Fibroblast of upper back skin (primary cell): ENCODE measurements at places on chromosomes 7 and 10.

GRCh38 chr10:124576526-124577420 lies 115.2 kb downstream of the LHPP start:
- DNase-seq, result no peak

DNA sequence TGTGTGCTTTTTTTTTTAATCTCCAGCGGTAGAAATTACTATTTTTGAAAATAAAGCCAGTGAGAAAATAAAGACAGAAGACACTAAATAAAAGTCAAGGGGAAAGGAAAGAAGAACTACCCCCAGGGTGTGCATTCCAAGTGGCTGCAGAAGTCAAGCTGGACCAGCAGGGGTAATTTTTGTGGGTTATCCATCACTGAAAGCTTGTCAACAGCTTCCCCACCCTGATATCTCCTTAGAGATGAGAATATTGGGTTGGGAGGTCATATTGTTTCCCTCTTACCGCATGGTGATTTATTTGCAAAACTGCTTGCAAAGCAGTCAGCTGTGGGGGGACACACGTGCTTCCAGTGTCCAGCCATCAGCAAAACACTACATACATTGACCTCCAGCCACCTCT lies 46.4 kb downstream of the FAM107B start:
- DNase-seq, result peak; percentile 27

DNA sequence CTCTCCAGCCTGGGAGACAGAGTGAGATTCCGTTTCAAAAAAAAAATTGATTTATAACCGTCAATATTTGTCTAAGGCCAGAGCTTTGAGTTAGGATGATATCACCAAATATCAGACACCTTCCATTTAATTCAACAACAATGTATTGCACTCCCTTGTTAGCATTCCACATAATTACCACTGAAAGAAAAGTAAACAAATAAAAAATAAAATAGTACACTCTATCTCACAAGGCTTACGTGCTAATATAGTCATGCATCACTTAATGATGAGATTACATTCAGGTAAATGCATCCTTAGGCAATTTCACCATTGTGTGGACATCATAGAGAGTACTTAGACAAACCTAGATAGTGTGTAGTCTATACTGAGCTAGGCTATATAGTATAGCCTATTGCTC lies 127.6 kb upstream of the RHOBTB1 start:
- DNase-seq, result no peak

- no peak for DNase-seq
These were observed 1217.6 kb upstream of the LRRN3 start for GRCh38 chr7:109873296-109873695.

GRCh38 chr10:20890009-20890408 lies 7.1 kb downstream of the NEBL start:
- DNase-seq, result no peak

DNA sequence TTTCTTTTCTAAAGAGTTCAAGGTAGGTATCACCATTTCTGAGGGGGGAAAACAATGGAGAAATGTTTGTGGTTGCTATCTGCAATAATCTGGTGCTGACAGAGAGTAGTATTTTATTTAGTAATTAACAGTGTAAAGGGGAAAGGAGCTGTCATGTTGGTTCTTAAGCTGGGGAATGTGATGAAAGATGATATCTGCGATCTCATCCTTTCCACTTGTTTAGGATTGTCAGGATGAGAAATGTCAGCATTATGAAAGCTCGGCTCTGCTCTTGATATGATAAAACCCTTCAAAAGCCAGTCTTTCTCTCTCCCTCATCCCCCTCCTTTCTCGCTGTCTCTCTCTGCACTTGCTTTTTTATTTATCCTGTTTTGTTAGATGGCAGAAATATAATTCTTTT lies 106.1 kb downstream of the POU6F2 start:
- no peak for DNase-seq

DNA sequence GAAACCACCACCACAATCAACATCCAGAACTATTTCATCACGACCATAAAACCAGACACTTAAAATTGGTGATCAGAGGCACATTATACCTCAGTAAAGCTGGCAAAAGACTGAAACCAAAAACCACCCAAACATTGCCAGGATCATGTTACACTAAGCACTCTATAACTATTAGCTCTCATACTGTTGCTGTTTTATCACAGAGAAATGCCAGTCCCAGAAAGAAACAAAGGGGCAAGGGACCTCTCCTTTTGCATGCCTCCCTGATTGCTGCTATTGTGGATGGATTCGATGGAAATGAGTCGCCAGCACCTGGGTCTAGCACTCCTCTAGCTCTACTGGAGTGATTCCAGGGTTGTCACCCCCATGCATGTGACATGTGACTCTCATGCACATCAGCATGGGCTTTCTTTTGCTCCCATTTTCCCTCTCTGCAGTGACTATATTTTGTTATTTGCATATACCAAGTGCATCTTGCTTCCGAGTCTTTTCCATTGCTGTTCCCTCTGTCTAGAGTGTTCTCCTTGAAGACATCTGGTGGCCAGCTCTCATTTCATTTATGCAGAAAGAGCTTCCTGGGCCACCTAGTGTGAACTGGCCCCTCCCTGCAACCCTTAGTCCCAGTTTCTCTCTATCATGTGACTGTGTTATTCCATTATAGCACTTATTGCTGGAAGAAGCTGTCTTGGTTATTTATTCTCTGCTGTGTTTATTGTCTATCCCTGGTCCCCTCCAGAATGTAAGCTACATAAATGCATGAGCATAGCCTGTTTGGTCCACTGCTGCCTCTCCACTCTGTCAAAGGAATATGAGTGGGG lies 300.6 kb downstream of the PLXNA4 start:
- DNase-seq, result no peak

- no peak for DNase-seq
These were observed 1.5 kb downstream of the PCDH15 start for GRCh38 chr10:54799506-54799905.

DNA sequence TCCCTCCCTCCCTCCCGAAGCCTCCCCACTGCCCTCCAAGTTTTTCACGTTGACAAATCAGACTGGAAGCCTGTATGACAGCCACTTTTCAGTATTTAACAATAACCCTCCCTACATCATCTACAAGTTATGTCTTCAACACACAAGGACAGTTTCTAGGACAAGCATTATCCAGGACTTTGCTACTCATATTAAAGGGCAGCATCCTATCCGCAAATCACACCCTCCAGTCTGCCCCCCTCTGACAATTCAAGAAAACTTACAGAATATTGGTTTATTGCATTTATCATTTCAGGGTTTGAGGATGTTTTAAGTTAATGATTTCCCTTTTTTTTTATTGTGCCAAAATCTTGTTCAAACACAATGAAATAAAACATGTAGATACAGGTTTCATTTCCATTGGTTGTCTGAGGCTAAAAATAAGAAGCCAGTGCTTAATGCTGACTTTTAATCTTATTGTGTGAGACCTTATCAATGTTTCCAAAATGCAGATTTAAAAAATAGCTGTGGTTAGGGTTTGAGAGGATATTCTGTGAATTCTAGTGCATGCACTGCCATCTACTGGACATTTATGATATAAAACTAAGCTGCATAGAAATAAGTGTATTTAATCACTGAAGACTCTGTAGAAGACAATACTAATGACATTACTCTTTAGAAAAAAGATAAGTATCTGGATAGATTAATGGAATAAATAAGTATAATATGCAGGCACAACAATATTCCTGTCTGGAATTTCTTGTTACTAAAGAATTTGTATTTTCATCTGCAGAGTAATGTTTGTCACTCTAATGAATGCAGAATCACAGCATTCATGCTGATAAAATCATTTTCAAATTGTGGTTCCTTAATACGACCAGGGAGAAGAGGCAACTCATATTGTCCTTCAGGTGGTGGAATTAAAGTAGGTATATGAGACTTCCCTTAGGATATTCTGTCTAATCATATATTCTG lies 64.1 kb downstream of the CAV1 start:
- DNase-seq, result peak; percentile 77

- peak; percentile 63 for DNase-seq
These were observed 23.7 kb upstream of the WNT16 start for GRCh38 chr7:121305109-121305508.

DNA sequence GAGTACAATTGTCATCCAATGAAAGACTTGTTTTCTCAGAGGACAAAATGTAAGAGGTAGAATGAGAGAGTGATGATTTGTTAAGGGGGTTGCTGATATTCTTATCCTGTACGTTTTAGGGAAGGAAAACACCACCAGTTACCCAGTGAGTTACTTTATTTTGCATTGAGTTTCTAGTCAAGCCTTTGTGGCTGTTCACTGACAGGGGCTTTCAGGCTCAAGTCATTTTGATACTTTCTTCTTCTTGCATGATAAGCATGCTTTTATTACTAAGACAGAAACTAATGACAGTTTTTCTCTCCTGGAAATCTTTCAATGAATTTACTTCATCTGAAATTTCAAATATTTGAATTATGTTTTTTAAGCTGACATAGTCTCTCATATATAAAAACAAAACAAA lies 710.2 kb upstream of the POM121L12 start:
- DNase-seq, result no peak

GRCh38 chr10:76981251-76981650 lies 656.4 kb downstream of the KCNMA1 start:
- DNase-seq, result no peak

DNA sequence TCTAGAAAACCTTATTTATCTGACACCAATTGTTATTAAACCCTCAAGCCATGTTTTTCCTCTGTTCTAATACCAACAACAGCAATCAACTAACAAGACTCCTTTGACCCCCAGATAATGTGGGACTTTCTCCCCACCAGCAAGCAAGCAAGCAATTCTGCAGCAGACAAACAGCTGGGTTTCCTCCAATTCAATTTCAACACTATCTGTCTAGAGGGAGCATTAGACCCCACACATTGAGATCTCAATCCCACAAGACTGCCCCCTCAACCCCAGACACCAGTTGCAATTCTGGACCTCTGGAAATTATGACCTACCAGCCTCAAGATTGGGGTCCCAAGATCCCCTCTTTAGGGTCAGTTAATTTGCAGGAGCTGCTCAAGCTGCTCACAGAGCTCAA lies 89.4 kb upstream of the TMEM26 start:
- DNase-seq, result no peak

GRCh38 chr7:139597028-139597427 lies 73.5 kb downstream of the CLEC2L start:
- DNase-seq, result no peak

GRCh38 chr7:70459546-70459945 lies 672.4 kb upstream of the GALNT17 start:
- no peak for DNase-seq

DNA sequence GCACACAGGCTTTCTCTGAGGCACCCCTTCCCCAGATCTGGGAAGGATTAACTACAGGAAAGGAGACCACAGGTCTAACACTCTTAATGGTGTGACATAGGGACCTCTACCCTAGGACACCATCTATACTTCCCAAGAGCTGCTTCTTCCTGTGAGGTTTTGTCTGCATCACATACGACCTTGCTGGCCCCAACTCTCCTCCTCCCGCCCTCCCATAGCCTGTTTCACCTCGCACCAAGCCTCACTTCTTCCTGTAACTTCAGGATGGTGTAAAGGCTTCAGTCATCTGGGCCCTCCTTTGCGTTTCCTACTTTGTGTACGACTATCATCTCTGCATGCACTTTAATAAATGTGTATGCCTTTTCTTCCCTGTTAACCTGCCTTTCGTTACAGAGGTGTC lies 274.3 kb downstream of the KLF6 start:
- no peak for DNase-seq

- DNase-seq, result peak; percentile 24
These were observed 23.3 kb downstream of the PRPS1L1 start for GRCh38 chr7:18004372-18004771.

- no peak for DNase-seq
These were observed 123.8 kb downstream of the DIP2C start for GRCh38 chr10:565676-566075.

GRCh38 chr7:70829221-70830059 lies 302.5 kb upstream of the GALNT17 start:
- DNase-seq, result peak; percentile 55

GRCh38 chr7:52876402-52876801 lies 159.0 kb upstream of the POM121L12 start:
- peak; percentile 34 for DNase-seq

DNA sequence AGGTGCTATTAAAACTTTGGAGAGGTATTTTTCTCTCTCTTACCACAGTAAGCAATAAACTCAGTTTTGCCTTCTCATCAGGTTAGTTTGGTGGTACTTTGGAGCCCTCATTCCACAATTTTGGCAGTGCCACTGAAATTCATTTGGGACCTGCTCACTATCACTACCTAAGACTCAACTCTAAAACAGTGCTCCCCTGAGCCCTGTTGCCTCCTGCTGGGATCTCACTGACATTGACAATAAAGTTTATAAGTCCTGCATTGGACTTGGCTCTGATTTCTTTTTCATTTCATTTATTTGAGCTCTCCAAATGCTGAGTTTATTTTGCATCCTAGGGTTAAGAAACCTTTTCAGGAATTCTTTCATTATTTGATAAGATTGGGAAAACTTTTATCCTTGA lies 130.8 kb upstream of the HPS1 start:
- no peak for DNase-seq

- no peak for DNase-seq
These were observed 22.4 kb downstream of the DPYSL4 start for GRCh38 chr10:132209130-132209529.

- no peak for DNase-seq
These were observed 17.7 kb upstream of the CFAP46 start for GRCh38 chr10:132960071-132960472.

DNA sequence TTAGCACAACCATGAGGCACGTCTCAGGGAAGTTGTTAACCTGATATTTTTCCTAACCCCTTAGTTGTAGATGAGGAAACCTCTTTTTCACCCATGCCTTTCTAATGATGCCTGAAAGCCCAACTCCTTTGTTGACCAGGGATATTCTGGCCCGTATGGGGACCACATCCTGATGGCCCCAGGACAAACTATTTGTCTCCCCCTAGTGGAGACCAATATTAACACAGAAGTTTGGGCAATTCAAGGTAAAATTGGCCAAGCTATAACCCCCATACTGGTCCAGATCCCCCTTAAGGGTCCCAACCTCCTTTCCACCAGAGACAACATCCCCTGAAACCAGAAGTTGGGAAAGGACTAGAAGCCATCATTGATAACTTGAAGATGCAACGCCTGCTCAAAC lies 893.3 kb downstream of the SORCS1 start:
- DNase-seq, result no peak

DNA sequence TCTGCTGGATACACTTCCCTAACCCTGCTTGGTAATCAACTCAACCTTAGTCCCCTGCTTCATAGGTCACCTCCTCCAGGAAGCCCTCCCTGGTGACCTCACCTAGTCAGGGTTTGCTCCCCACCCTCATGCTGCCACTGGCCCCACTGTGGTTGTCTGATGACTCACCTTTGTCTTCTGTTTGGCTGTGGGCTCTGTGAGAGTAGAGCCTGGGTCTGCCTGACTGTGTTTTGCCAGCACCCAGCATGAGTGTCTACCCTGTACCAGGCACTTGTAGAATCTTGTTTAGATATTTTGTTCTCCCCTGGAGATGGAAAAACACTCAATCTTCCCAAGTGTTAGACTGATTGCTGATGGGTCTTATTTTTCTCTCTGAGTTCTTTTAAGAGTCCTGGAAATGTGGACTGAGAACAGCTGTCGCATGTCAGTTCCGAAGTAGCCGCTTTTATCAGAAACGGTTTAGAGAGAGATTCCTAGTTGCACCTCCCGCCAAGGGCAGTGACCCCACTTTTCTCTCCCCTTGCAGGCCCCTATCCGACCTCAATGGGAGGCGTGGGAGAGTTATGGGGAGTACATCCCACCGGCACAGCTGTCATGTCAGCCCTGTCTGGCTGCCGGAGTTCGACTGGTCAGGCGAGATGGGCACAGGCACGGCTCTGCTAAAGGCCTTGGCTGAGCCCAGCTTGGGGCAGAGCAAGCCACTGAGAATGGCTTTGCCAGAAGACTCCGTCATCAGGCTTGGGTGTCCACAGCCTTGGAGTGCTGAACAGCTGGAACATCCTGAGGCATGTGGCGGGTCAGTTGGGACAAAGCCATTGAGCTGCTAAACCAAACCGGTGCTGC lies 134.3 kb downstream of the GRK5 start:
- peak; percentile 61 for DNase-seq
